NCI-H345 (cell line): ENCODE measurements at places on chromosomes 1 and 21.

DNA sequence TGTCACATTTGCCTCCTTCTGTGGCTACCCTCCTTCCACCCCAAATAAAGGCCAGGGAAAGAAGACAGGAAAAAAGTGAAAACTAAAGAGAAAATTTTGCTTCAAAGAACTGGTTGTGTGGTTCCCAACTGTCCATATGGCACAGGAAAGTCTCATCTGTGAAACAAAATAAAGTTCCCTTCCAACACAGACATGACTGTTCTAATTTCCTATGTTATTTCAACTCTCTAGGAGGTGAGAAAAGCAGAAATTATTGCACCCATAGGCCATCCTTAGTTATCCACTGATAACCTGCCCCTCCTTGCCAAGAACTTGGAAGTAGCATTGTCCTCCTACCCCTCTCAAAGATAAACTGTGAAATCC, 8.1 kb upstream of the RAB29 start:
- no peak for DNase-seq

GRCh38 chr1:109669246-109669948, 1.5 kb downstream of the GSTM2 start:
- DNase-seq: no peak

DNA sequence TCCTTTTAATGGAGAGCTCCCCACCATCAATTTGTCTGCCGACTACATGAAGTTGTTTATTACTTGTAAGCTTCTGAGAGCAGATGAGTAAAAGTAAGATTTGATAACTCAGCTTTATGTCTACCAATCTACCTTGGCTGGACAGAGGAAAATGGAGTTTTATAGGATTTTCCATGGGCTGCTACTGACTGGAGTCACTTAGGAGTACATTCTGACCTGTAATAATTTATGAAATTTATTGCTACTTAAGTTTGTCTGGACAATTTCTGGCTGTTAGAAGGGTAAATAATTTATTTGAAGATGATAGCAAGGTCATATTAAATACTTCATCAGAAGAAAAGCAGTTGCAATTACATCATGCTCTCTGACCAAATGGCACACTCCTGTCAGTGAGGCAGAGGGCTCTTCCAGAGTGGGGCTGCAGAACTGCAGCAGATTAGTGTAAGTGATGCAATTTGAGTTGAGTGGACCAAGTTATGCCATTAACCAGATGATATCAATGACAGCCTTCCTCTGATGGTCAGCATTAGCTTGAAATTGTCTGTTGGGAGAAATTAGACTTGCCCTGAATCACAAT, 736.7 kb upstream of the PTBP2 start:
- no peak for DNase-seq

- no peak for DNase-seq
Observed at GRCh38 chr1:57770772-57771171, 346.9 kb upstream of the DAB1 start.

- DNase-seq: no peak
Observed at GRCh38 chr1:103108376-103109150, at the start of gene COL11A1. Gene COL11A1, minus strand, starts transcription at chr1:103108522. Its CDS starts 344 bp downstream, at chr1:103108178.
